ENCODE measurements at places on chromosomes 7 and 10.

GRCh38 chr10:125721035-125721434 lies 1.5 kb downstream of the EDRF1 start:
- no peak for DNase-seq

DNA sequence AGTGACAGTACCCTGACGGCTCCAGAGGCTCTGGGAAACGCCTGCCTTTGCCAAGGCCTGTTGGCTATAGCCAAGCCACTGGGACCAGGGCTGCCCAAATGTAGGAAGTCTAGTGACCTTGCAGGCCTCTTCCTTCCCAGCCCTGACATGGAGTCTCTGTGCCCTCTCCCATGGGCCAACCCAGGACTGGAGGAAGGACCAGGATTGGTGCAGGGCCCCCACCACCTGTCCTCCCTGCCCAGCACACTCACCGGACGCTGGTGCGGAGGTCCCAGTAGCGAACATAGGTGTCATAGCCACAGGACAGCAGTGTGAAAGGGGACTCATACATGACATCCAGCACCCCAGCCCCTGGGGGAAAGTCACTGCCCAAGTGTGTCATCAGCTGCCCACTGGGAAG lies 24.0 kb downstream of the DPCD start:
- DNase-seq, result no peak

DNA sequence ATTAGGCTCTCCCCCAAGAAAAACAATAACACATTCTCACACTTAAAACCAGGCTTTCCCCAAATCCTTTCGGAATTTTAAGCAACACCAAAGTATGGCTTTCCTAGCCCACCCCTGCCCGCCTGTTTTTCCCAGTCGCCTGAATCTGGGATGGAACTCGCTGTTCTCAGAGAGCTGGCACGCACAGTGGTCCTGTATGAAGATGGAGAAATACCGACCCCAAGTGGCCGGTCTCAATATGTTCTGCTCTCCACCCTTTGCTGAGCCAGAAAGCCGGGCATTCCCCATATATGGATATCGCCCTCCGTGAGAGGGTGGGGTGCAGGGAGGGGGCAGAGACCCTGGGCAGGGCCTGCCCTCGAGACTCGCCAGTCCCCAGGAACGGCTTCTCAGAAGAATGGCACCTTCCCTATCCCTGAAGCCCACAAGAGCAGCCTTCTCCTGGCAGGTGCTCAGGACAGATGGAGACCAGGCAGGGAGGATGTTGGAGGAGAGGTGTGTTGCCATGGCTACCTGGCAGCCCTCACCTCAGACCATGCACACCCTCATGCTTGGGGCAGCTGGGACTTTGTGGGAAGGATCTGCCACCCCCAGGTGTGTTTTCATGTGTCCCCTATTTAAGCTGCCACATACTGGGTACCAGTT lies 3.4 kb downstream of the TACR2 start:
- no peak for DNase-seq

DNA sequence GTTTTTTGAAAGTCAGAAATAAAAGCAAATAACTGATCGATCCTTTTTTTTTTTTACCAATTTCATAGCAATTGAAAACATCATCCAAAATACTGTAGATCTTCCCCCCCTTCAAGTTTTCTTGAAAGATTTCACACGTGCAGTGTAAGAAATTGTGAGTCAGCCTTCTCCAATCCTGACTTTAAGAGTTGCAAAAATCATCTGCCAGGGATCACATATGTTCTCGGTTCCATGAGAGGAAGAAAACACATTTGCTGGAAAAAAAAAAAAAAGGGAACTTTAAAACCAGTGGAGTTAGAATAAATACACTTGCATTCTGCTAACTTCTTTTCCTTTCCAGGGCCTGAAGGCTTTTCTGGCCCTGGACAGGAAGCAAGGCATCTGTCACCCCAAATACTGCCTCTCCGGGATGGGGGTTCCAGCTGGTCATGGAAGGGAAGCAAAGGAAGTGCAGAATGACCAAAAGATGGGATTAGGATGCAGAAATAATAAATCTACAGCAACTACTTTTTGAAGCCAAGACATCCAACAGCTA lies 198.4 kb upstream of the KIAA1217 start:
- no peak for DNase-seq

DNA sequence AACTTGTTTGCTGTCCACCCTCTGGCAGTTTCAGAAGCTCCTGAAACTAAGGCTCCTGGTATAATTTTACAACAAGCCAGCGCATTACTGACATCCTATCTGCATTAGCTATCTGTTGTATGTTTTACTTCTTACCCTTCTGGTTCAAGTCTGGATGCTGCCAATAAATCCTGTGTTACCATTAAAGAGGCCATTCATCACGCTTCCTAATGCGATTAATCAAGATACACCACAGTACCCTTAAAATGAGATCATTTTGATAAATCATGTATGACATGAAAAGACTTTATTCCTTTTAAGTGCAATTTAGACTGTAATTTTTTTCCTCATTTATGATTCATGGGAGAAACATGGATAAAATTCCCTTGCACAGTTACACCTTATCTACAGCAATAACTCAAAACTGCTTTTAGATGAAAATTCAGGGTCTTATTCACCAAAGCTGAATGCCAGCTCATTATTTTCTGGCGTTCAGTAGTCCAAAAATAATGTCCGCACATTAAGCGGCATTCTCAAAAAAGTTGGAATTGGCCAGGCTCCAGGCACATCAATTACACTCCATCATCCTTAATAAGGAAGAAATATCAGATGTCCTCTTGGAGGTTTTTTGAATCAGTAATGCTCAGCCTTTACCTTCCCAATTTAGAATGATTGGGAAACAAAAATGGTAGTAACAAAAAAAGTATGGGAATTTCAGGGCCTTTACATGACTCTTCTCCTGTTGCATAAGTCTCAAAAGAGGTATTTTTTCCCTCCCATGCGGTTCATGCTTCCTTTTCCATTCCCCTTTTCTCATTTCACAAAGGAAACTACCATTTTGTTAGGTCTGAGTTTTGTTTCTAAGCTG lies 878.5 kb downstream of the LRMDA start:
- no peak for DNase-seq

DNA sequence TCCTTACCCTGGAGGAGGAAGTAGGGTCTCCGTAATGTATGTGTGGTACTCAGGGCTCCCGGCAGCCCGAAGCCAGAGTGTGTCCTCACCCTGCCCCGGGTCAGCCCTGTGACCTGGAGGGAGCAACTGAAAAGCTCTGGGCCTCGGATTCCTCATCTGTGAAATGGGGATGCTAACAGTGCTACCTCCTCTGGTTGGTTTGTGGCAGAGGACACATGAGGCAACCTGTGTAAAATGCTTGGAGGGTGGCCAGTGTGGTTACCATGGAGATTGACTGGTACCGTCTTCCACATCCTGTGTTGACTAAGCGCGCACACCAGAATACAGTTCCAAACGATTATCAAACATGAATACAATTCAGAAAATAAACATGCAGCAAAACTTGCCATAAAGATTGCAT lies 163.8 kb upstream of the KLF6 start:
- no peak for DNase-seq

DNA sequence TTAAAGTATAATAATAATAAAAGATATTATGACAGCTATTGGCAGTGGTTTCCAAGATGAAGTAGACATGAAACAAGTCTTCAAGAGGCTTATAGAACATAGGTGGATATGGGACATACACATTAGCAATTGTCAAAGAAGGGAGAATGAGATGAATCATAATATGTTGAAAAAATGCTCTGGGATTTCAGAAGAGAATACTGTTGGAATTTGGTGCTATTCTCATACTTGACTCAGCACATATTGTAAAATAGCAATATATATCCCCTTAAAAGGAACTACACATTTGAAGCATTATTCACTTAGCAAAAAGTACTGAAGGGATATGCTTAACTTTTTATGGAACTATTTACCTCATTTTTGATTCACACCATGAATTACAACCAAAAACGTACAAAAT lies 577.2 kb upstream of the PCDH15 start:
- no peak for DNase-seq

DNA sequence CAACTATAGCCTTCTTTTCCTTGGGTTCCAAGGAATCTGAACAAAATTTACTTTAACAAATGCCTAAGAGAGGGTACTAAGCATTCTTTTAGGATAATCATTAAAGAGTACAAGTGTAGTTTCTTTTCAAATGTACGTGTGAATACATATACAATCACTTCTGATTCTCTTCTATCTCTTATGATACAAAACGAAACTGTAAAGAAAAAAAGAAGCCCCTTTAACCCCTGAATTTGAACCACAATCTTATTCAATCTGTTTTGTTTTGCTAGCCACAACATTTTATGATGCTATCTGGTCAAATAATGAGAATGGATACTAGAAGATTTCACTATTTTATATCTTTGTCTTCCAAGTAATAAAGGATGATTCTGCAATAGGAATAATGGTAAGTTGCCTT lies 48.7 kb downstream of the SIRT1 start:
- no peak for DNase-seq

GRCh38 chr10:79479283-79479909 lies 32.9 kb upstream of the EIF5AL1 start:
- no peak for DNase-seq

GRCh38 chr7:105577251-105577650 lies 4.0 kb downstream of the EFCAB10 start:
- no peak for DNase-seq

DNA sequence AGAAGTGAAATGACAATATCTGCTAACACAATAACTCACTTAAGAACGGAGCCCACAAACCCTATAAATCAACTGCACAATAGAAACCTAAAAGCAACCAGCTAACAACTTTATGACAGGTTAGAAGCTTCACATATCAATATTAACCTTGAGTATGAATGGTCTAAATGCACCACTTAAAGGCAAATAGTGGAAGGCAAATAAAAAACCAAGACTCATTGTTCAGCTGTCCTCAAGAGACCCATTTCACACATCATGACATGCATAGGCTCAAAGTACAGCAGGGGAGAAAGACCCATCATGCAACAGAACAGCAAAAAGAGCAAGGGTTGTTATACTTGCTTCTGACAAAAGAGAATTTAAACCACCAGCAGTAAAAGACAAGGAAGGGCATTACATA lies 46.8 kb downstream of the CDC14C start:
- DNase-seq, result no peak

DNA sequence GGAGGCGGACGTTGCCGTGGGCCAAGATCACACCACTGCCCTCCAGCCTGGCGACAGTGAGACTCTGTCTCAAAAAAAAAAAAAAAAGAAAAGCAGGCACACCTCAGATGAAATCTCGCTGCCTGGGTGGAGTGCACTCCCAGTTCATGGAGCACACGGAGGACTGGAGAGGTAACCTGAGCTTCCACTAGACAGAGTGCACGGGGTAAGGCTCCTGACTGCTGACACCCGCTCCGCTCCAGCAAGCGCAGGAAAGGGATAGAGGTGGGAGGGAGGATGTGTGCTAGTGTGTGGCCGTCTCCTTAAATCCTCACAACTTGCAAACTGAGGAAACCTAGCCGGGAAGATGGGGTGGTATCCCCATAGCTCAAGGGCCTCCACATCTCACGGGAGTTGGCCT lies 50.8 kb downstream of the FAM53B start:
- no peak for DNase-seq

GRCh38 chr7:49001610-49002033 lies 77.3 kb downstream of the CDC14C start:
- no peak for DNase-seq

- DNase-seq, result no peak
Measured at GRCh38 chr10:62450912-62451610, 76.9 kb downstream of the ZNF365 start.

DNA sequence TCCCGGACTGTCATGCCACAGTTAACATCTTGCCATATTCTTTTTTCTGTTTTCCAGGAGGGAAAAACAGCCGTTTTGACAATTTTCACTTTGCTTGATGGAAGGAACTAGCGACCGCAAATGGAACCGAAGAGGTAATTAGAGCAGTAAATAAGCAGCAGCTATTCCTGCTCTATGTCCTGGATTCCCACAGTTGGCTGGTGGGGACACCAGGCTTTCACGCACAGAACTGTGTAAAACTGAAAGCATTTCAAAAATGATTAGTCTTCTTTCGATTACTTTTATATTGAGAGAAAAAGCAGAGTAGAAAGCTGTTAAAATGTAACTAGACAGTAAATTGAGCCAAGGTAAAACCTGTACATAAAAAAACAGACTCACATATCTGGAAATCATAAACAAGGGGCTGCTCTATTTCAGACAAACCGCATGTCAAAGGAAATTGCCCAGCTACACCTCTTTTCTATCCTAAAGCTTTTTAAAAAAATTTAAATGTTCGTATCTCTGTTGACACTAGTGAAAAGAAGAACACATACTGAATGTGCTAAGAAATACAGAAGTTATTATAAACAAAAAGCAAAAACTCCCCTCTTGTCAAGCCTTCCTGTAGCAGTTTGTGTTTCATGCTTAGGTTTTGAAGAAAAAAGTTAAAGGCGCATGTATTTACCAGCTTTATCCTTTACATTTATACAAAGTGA lies 93.4 kb downstream of the RNF216 start:
- no peak for DNase-seq

DNA sequence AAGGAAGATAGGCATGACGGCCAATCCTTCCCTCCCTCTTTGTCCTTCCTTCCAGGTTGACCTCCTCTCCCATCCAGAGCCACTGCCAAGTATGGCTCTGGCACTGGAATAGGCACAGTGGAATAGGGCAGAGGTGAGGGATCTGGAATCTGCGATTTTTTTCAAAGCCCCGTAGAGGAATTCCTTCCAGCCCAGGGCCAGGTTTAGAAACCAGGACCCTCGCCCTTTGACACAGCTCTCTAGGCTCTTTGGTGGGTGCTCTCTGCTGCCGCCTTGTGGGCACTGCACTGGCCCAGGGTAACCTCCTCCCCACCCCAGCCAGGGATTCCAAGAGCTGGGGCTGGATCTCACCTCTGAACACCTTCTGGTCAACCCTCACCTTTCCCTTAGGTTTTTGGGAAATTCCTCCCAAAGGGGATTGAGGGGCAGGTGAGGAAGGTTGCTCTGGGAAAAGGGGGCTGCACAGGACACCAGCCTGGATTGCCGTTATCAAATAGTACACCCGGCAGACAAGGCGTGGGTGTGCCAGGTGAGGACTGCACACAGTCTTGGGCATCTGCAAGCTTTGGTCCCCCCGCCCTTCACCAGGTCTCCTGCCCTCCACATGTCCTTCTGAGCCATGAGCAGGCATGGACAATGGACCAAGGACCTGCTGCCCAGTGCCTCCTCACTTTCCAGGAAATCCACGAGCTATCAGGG lies 22.8 kb downstream of the C10orf105 start:
- peak; percentile 77 for DNase-seq

DNA sequence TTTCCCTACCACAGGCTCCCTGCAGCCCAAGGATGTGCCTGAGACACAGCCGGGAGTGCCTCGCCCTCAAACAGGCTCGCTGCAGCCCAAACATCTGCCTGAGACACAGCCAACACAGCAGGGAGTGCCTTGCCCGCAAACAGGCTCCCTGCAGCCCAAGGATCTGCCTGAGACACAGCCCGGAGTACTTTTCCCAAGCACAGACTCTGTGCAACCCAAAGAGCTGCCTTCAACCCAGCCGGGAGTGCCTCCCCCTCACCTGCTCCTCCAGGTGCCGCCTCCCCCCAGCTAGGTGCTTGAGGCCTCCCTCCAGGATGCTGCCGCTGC lies 42.9 kb downstream of the ANTXRL start:
- no peak for DNase-seq

GRCh38 chr10:66378117-66378876 lies 547.5 kb upstream of the LRRTM3 start:
- no peak for DNase-seq

All from D721Med (cell line).